ENCODE measurements at places on chromosomes 11 and 22.

DNA sequence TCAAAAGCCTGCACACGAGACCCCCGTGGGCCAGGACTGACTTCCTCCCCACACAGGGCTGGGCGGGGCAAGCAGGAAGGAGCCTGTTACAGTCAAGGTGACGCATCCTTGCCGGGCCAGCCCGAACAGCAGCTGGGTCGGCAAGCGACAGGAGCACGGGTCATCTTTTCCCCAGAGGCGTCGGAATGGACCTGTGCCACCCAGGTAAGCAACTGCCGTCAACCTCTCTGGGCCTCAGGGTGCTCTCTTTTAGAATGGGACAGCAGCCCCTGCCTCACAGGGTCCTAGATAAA, at the start of gene CYTH4:
CYTH4 (plus strand) TSS at position 124 of the 293 bp plus-strand sequence; CDS start at position 186, 62 bp downstream.
- DNase-seq = peak; percentile 91

DNA sequence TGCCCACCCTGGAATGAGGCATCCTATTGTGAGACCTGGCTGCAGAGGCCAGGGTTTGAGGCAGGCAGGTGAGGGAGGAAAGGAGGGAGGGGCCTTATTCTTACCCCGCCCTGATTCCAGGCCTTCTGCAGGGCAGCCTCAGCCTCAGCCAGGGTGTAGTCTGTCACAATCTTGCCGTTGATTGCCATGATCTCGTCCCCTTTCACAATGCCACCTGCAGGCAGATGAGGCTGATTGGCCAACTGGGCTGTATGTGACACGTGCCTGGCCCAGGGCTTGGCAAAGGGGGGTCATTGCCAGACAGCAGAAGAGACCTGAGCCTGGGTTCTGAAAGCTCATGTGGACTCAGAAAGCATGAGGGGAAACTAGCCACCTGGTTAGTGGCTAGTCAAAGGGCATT, 21.4 kb upstream of the ABCC8 start:
- DNase-seq = no peak

GRCh38 chr11:77359481-77359880, 58.0 kb upstream of the GDPD4 start:
- DNase-seq = no peak

DNA sequence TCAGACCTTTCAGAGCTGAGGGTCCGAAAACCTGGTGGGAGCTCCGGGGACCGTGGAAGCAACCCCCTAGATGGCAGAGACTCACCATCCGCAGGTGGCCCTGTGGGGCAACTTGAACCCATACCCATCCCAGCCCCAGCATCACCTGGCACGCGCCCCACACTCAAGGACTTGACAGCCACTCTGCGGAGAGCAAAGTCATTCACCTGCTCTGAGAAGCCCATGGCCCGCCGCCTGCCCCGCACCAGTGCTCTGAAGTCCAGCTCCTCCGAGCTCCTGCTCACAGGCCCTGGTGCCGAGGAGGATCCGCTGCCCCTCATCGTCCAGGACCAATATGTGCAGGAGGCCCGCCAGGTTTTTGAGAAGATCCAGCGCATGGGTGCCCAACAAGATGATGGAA, 2.0 kb downstream of the ARHGEF17 start:
- DNase-seq = no peak

DNA sequence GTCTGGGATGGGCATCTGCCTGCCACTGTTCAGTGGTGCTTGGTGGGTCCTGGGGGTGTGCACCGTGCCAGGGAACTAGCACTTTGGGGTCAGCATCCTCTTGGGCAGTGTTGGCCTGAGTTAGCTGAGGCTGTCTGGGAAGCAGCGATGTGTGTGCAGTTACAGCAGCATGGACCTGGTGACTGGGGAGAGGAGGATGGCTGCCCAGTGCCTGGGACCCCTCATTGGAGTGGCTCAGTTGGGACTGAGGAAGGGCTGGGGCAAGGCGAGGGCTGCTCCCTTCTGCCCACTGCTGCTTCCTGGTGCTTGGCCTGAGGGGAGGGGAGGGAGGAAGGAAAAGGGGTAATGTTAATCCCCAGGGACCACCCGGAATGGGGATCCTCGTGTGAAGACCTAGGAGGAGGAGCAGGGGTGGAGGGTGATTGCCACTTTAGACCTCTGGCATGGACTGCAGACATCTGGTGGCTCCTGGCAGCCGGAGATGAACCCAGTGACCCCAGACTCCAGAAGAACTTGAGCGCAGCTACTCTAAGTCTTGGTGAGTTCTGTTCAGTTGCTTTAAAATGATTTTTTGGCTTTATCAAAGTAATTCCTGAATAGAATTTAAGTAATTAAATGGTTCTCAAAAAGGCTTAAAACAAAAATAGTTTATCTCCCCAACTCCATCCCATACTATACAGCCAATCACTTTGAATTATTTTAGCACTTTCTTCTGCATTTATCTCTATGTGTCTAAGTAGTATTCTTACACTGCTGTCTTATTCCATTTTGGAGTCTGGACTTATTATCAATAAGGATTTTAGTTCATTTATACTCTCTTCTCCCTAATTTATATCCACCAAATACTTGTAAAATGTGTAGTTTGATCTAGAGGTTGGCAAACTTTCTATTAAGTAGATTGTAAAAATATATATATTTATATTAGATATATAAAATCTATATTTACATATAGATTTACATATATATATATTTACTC, 15.4 kb upstream of the TMEM191C start:
- no peak for DNase-seq

DNA sequence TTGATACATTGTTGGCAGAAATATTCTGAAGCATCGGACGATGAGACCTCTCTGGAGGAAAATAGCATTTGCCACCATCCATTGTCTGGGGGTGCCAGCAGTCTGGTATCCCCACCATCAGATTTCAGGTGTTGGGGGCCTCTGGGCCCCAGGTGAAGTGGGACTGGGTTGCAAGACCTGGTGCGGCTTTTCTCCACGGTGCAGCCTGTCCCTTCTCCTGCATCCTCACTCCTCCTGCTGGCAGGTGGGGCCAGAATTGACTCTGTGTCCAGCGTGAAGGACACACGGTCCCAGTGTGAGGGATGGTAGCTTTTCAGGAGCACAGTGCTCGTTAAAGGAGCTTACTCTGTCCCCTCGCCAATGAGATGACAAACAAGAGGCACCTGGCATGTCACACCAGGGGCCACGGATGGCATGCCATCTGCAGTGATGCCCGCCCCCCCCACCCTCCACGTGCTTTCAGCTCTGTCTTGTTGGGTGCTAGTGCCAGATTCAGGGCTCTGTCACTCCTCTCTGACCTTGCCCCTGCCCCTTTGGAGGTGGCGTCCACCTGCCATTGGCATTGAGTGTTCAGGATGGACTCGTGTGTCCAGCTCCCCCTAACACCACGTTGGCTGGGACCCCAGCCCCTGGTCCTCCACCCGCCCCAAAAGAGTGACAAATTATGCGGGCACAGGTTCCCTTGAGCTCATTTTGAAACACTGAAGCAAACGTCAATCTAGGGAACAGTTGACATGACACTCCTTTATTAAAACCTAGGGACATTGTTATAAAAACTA, 62.4 kb downstream of the PARVG start:
- no peak for DNase-seq

DNA sequence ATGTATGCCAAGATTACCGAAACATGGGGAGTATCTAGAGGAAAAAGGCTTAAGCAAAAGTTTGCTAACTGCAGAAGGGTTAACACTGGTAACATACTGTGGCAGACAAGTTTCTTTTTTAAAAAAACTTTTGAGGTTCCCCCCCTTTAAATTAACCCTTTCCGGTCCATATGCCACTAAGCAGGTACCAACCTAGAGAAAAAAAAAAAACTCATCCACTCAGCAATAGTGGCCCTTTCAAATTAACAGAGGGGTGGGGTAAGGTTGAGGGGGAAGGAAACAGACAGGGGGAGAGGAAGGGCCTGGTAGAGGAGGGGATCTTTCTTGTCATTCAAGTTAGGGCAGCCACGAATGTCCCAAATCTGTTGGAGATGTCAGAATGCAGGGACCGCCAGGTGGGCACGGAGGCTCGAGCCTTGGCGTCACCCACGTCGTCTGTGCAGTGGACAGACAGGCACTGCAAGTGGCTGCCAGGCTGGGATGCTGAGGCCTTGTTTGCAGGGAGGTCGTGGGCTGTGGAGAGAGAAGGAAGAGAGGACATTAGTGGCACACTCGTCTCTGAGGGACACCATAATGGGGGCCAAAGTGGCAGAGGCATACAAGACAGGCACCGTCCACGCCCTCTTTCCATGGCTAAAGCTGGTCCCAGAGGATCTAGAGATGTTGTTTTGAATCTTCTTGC, 50.8 kb downstream of the MN1 start:
- no peak for DNase-seq

- no peak for DNase-seq
These were observed 701 bp downstream of the TMEM216 start for GRCh38 chr11:61392981-61393595.

DNA sequence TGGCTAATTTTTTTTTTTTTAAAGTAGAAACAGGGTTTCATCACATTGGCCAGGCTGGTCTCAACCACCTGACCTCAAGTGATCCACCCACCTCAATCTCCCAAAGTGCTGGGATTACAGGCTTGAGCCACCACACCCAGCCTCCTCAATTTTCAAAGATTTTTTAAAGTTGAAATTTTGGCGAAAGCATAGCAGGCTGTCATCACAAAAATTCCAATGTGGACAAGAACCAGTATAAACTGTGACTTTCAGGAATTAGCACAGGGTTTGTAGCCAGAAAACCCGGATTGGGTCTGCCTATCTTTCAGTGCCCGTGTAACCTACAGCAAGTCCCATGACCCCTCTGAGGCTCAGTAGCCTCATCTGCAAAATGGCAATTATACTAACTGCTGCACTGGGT, 80.2 kb downstream of the SGSM3 start:
- DNase-seq = no peak

GRCh38 chr22:27223317-27224177, 566.2 kb downstream of the MIAT start:
- DNase-seq = no peak

GRCh38 chr22:43404673-43405385, 7.0 kb upstream of the MPPED1 start:
- DNase-seq = no peak

- DNase-seq = no peak
These were observed 12.9 kb downstream of the SFI1 start for GRCh38 chr22:31509061-31509762.

- DNase-seq = peak; percentile 16
These were observed at the start of gene PVALB for GRCh38 chr22:36816636-36817524. Gene PVALB (minus strand): TSS chr22:36817035. CDS start chr22:36817005, 30 bp downstream.

- no peak for DNase-seq
These were observed 44.0 kb upstream of the C11orf87 start for GRCh38 chr11:109378034-109378433.

DNA sequence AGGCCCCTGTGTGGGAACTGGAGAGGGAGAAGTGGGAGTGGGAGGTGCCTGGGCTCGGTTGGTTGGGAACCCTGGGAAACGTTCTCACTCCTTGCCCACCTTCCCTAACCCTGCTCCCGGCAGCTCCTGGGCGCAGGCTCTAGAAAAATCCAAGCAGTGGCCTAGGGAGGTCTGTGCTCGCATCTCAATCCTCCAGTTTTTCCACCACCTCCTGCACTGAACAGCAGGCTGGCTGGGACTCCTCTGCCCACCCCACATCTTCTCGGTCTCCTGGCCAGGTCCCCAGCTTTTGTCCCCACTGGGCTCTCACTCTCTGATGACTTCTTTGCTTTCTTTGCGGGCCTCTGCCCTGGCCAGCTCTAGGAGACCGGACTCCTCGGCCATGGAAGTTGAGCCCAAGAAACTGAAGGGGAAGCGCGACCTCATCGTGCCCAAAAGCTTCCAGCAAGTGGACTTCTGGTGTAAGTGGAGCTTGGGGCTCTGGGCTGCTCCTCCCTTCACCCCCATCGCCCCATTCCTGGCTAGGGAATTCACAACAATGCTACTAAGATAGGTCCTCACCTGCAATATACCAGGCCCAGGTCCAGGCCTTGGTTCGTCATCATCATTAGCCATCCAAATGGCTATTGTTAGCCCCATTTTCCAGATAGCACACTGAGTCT, 35.6 kb downstream of the PRDM11 start:
- no peak for DNase-seq
